NCI-H1105 treated with DMSO at 0.1 percent for 48 hours (cell line): ENCODE measurements at places on chromosomes 7 and 10.

DNA sequence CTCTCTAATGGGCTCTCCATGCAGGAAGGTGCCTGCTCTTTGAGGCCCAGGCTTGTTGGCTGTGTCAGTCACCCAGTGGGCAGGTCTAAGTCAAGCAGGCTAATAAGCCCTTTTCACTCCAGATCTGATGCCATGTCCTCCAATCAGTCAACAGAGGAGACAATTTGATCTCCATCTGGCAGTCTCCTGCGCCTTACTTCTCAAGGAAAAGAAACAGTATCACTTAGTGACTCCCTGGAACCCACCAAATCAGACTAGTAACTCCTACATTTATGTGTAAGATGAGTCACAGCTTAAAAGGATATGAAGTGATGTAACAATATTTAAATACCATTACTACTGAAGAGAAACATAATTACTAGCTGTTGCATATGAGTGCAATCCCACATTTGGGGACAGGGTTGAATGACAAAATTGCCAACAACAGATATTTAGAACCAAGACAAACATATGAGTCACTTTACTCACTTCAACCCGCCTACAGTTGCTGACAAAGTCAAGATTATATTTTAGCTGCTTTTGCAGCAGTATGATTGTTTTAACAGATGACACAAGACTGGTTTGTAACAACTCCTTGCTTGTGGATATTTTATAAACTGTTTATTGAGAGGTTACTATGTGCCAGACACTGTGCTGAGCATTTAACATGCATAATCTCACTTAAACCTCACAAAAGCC lies 72.1 kb downstream of the USP6NL start:
- no peak for DNase-seq

DNA sequence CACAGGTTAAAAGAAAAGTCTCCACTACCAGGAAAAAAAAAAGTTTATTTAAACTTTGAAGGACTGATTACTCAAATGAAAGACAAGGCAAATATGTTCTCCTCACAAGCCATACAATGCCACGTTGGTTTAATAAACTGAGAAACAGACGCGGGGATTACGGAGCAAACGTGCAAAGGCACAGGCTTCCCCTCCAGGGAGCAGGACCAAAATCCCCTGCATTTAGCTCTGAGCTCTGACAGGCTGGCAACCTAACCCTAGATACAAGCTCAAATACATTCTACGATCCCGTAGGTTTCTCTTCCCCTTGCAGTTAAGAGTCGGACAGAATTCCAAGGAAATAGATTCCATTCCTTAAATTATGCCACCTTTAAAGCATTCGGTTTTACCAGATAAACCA lies 7.7 kb upstream of the GRB10 start:
- DNase-seq, result no peak

- no peak for DNase-seq
These were observed 947.1 kb downstream of the GRM8 start for GRCh38 chr7:126305671-126306070.

DNA sequence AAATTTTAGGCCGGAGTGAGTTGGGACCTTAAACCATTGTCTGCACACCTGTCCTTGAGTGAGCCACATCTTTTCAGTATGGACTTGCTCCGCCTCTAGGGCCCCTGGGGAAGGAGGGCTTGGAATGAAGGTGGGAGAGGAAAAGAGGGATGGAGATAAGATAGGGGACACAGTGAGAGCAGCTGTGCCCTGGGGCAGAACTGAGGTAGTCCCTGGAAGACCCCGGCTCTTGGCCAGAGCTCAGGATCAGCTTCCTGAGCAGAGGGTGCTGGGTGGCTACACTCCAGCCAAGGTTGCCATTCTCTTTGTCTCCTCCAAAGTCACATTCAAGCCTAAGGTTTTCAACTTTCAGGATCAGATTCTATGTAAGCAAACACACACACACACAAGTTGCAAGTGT lies 82.0 kb downstream of the MKI67 start:
- DNase-seq, result no peak

- no peak for DNase-seq
These were observed 45.7 kb downstream of the PTN start for GRCh38 chr7:137297551-137298463.

DNA sequence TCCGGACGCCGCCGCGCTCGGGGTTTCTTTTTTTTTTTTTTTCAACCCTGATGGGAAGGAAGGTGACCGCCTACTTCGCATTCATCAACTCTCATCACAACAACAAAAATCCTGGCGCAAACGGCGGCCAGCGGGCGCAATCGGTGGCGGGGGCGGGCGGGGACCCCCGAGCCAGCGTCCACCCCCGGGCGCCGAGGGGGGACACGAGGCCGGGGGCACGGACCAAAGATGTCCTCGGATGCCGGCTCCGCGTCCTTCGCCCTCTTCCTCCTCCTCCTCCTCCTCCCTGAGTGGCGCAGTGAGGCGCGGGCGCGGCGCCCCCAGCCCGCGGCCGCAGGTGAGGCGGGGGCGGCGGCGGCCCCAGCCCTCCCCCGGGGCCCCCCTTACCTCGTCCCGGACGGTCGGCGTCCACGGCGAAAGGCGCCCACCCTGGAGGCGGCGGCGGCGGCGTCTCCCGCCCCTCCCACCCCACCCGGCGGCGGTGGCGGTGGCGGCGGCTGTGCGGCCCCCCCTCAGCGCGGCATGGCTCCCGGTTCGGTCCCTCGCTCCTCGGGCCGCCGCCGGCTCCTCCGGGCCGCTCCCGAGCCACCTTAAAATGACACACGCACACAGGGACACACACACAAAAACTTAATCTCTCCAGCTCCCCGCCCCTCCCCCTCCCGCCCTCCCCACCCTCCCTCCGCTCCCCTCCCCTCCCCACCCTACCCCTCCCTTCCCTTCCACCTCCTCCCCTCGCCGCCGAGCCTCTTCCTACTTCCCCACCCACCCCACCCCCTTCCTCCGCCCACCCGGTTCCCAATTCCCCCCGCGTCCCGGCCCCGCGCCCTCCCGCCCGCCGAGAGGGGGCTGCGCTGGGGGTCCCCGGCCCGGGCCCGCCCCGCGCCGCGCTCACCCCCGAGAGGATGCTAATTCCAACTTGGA lies at the start of gene CTBP2:
Gene CTBP2 (minus strand): TSS at position 632 of the 924 bp plus-strand sequence.
- peak; percentile 24 for DNase-seq

DNA sequence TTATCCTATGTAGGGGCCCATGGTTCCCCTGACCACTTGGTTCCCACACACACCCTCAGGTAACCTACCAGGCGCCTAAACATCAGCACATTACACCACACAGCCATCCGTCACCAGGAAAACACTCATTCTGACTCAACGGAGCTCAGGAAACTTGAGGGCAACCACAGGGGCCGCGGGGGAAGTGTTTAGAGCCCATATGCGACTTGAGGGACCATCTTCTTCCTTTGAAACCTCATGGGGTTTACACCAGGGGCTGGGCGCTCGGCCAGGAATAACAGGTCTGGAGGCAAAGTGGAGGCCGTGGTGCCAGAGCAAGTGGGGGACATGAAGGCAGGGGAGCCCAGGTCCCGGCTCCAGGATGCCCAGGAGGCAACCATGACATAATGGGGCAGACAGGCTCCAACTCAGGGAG lies 1.5 kb downstream of the STX1A start:
- DNase-seq, result no peak

- no peak for DNase-seq
These were observed at the start of gene RAMP3 for GRCh38 chr7:45157653-45158401. TSS of gene RAMP3 (plus strand) at chr7:45157791. CDS start at chr7:45157829, 38 bp downstream.

DNA sequence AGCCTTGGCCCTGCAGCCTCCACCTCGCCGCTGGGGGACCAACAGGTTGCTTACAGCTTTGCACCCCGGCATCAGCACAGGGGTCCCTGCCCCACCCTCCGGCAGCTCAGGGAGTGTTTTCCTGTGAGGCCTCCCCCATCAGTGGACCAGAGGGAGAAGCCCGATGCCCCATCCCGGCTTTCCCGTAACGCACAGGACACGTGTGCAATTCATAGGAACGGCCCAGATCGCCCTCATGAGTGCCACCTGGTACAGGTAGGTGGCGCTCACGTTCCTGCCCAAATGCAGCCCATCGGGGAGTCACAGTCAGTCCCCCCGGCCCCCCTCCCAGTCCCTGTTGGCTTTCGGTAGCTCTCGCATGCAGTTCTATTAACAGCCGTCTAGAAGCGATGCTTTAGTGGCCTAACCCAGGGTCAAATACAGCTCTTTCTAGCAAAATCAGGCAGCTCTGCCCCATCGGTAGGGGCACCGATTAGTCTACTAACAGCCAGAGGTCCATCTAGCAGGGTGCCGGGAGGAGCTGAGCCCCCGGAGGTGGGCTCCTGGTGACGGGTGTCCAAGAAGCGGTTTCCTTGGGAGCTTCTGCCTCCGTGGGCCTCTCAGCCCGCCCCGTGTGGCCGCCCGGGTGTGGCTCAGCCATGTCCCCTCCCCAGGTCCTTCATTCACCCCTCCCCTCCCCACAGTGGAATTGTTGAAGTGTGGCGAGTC lies 48.4 kb upstream of the GTF2IRD1 start:
- DNase-seq, result peak; percentile 67

- DNase-seq, result no peak
These were observed 284.1 kb downstream of the KIF20B start for GRCh38 chr10:89985446-89985845.

DNA sequence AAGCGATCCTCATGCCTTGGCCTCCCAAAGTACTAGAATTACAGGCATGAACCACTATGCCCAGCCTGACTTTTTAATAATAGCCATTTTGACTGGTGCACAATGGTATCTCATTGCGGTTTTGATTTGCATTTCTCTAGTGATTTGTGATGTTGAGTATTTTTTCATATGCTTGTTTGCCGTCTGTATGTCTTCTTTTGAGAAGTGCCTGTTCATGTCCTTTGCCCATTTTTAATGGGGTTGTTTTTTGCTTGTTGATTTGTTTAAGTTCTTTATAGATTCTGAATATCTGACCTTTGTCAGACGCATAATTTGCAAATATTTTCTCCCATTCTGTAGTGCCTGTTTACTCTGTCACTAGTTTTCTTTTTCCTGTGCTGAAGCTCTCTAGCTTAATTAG lies 219.2 kb upstream of the CTBP2 start:
- DNase-seq, result no peak

DNA sequence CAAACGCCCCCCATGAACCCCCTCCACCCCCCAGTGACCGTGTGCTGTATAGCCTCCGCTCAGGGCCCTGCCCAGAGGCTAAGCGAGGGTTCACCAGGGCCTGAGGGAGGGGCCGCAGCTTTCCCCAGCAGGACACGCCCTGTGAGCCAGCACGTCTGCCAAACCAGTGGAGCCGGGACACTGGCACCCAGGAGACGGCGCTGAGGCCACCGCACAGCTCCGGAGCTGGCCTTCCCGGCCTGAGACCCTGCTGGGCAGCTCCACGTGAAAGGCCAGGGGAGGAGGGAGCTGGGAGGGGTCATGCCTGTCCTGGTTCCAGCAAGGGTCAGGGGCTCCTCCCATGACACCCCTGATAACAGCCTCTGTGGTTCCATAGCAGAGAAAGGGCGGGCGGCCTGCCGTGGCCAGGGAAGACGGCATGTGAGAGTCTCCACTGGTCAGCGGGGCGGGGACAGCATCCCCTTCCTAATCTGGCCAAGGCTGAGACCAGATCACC lies 278.3 kb downstream of the ELFN1 start:
- DNase-seq, result no peak

DNA sequence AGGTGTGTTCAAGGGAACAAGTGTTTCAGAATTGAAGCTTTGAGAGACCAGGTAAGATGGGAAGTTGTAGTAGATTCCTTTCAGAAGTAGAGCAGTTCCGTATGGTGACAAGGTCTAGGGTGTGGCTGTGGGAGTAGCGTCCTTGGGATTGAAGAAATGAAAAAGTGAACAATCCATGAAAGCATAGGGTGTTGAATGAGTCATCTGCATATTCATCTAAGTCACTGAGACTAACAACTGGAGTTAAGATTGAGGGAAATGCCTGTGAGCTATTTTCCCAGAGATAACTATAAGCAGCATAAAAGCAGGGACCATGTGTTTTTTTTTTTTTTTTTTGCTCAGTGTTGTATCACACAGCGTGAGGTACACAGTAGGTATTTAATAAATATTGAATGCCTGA lies 134.8 kb downstream of the PHTF2 start:
- DNase-seq, result no peak

- DNase-seq, result no peak
These were observed 159.2 kb downstream of the NEURL1 start for GRCh38 chr10:103652599-103653281.

DNA sequence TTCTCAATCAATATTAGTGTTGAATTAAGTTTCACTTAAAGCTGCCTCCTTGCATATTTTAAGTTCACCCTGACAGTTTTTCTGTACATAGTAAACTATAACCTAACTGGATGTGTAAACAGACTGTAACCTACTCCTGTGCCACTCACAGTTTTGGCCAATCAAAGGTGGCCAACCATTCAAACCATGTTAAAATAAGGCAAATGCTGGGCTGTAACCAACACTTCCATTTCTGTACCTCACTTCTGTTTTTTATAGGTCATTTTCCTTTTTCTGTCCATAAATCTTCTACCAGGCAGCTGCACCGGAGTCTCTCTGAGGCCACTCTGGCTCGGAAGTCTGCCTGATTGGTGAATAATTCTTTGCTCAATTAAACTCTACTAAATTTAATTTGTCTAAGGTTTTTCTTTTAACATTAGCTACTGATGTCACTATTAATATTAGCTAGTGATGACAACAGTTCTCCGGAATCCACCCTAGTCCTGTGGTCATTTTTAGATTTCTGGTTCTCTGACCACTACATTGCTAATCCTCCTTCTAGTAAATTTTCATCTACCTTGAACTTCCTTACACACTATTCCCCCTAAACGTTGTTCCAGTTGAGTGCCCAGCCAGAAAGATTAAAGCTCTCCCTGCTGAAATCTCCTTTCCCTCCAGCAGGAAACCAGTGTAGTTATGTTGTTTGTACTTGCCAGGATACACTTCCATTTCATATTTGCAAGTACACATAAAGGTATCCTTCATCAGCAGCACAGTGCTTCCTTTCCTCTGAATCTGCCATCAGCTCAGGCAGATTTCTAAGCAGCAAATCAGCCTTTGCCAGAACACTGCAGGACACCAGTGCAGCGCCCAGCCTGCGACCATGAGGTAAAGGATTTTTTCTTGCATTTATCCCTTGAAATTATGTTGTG lies 18.6 kb upstream of the IFIT2 start:
- DNase-seq, result no peak

DNA sequence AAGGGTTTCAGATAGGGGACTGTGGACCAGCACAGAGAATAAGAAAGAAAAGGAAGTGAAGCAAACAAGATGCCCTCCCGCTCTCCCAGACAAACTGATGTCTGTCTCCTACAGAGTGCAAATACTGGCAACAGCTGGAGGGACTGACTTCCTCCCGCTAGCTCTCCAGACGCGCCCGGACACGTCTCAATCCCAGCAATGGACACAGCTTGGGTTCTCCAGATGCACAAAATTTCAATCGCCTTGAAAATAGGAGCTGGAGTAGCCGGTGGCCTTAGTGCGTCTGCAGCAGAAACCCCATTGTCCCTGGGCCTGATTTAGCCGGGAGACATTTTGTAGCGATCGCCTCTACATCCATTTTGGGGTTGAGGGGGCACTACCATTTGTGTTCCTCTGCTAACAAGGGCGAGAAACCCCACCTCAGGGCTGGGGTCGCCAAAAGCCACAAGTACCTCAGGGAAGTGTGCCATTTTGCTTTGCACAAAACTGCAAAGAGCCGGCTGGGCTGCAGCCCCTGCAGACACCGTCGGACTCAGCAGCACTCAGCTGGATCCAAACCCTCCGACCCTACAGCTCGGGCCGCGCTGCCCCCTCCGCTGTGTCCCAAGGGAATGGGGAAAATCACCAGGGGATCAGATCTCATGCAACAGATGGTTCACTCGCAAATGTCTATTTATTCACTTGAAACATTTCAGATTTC lies 5.9 kb downstream of the CPA2 start:
- peak; percentile 91 for DNase-seq
